ENCODE measurements at places on chromosomes 16 and 17. TPM values are rescaled to one million over a fixed set of nuclear protein-coding genes. Genes with fewer than 3 reads are reported as not detected.
A peak's percentile ranks its signal among the peaks of the same experiment; 100 is the strongest.

Gene TEDC2
- 0.68 TPM for total RNA-seq

Gene NTN1
- 7.8 TPM for total RNA-seq

Gene ORAI3
- 30.2 TPM for total RNA-seq

Gene SPATA22
- total RNA-seq: 0.53 TPM

DNA sequence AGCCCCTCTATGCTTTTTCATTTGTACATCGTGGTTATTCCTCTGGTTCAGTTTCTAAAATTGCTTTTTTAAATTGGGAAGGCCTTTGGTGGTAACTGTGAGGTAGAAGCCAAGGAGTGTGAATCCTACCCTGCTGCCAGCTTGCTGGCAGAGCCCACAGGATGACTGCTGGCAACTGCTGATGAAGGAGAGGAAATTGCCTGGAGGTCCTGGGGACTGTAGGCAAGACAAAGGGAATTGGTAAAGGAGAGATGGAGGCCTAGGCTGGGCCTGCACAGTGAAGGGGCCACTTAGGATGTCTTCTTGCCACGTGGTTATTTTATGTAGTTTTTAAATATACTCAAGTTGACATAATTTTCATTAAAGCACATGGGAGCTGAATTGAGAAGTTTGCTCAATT, 15.8 kb downstream of the C17orf58 start:
- H3K36me3 ChIP-seq: peaks cover 42% of the 10 kb centered on the region
- no peaks in the 10 kb centered on the region for H3K4me1 ChIP-seq
- no peak overlapping the region for H3K4me3 ChIP-seq
- DNase-seq: no peak
- no peaks in the 10 kb centered on the region for H3K27me3 ChIP-seq

DNA sequence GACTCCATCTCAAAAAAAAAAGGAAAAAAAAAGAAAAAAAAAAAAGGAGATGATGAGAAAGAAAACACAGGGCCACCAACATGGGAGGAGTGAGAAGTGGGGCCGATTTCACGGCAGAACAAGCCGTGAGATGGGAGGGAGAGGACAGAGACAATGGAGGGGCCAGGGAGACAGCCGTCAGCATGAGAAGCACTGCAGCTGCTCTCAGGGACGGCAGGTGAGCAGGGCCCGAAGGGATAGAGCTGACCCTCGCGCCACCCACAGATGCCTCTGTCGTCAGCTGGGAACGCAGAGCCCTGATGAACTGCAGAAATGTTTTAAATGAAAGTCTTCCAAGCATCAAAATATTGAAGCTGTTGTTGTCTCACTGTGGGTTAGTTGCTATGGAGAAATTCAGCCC, 20.3 kb downstream of the PITPNM3 start:
- H3K27me3 ChIP-seq: no peaks in the 10 kb centered on the region
- no peak overlapping the region for H3K27ac ChIP-seq
- no peaks in the 10 kb centered on the region for H3K36me3 ChIP-seq

DNA sequence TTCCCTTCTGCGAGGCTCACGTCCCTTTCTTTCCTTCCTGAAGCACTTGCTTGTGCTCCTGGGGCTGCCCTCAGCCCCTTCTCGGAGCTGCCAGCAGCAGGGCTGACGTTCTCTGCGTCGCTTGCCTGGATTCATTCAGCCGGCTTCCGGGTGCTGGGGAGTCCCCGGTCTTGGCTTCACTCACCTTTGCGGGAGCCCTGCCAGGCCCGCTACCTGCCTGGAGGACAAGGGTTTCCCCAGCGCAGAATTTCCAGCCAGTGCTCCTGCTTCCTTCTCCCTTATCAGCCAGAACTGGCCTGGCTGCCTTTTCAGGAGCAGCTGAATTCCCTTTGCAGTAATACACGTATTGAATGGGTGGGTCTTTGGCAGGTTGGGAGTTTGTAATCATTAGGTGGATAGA, 22.1 kb upstream of the IL17C start:
- H3K27me3 ChIP-seq: no peaks in the 10 kb centered on the region
- H3K4me1 ChIP-seq: peaks cover 18% of the 10 kb centered on the region
- peak; percentile 91 for DNase-seq

DNA sequence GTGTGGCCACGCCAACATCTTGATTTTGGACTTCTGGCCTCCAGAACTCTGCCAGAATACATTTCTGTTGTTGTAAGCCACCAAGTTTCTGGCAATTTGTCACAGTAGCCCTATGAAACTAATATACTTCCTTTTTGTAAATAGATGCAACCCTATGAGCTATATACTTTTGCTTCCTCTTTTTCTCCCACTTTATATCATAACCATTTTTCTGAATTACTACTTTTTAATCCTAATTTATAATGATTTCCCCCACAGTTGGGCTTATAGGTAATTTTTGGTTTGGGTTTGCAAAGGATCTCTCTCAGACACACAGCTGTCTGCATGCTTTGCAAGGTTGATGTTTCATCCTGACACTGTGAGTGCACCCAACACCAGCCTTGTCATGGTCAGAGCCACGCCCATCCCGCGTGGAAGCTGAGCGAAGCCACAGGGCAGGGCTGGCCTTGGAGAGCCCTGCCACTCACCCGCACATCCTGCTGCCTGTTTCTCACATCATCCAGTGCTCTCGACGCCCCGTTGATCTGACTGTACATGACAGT, 5.8 kb downstream of the TRIM25 start:
- H3K36me3 ChIP-seq: peaks cover 55% of the 10 kb centered on the region
- no peaks in the 10 kb centered on the region for H3K27me3 ChIP-seq
- H3K27ac ChIP-seq: peak overlapping the region; percentile 51
- H3K4me1 ChIP-seq: peaks cover 60% of the 10 kb centered on the region
- DNase-seq: peak; percentile 90

GRCh38 chr16:68844211-68844564, 857 bp downstream of the TANGO6 start:
- no peaks in the 10 kb centered on the region for H3K36me3 ChIP-seq
- DNase-seq: no peak
- H3K4me3 ChIP-seq: peak overlapping the region; percentile 95
- H3K4me1 ChIP-seq: peaks cover 15% of the 10 kb centered on the region
- H3K27ac ChIP-seq: peak overlapping the region; percentile 90
- no peaks in the 10 kb centered on the region for H3K27me3 ChIP-seq

GRCh38 chr16:56242740-56243139, 51.5 kb downstream of the GNAO1 start:
- no peak overlapping the region for H3K4me3 ChIP-seq
- no peak for DNase-seq
- no peaks in the 10 kb centered on the region for H3K27me3 ChIP-seq
- H3K27ac ChIP-seq: no peak overlapping the region
- peaks cover 10% of the 10 kb centered on the region for H3K4me1 ChIP-seq
- no peaks in the 10 kb centered on the region for H3K36me3 ChIP-seq
